AG08395 (cell line): ENCODE measurements at places on chromosomes 13 and 19.
A peak's percentile ranks its signal among the peaks of the same experiment; 100 is the strongest.

- peak; percentile 56 for DNase-seq
These were observed 2.1 kb upstream of the CIRBP start for GRCh38 chr19:1266916-1267476.

DNA sequence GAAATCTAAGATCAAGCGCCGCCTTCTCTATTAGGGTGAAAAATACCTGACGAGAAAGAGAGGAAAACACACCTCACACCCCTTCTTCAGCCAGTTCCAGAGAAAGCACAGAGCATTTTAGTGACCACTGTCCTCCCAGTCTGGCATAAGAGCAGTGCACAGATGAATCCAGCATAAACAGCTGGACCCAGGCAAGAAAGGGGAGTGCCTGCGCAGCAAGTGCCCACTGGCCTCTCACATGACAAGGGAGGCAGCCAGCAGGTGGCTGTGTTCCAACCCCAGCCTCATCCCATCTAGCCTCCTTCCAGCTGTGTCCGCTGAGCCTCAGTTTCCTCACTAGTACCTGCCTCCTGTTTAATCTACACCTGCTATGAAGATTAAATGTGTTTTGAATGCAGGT lies 8.0 kb downstream of the MED26 start:
- no peak for DNase-seq

DNA sequence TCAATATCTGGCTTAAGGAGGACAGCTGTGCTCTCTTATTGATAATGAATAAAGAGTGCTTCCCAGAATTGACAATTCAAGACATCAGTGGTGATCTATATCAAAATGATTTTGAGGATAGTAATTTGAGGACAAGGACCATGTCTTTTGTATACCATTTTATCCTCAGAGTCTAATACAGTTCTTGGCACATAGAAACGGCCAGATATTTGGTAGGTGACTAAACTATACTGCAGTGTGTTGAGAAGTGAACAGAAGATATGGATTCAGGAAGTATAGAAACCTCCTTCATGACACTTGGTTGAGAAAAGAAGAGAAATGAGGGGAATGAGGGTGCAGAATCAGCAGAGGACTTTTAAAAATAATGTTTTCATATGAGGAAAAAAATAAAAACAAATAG lies 16.1 kb upstream of the LMO7 start:
- no peak for DNase-seq

GRCh38 chr19:44303976-44304568 lies 753 bp downstream of the ZNF235 start:
- peak; percentile 40 for DNase-seq

- no peak for DNase-seq
These were observed 711.8 kb downstream of the UQCRFS1 start for GRCh38 chr19:28500982-28501630.
